ENCODE measurements at places on chromosomes 3 and 15.

DNA sequence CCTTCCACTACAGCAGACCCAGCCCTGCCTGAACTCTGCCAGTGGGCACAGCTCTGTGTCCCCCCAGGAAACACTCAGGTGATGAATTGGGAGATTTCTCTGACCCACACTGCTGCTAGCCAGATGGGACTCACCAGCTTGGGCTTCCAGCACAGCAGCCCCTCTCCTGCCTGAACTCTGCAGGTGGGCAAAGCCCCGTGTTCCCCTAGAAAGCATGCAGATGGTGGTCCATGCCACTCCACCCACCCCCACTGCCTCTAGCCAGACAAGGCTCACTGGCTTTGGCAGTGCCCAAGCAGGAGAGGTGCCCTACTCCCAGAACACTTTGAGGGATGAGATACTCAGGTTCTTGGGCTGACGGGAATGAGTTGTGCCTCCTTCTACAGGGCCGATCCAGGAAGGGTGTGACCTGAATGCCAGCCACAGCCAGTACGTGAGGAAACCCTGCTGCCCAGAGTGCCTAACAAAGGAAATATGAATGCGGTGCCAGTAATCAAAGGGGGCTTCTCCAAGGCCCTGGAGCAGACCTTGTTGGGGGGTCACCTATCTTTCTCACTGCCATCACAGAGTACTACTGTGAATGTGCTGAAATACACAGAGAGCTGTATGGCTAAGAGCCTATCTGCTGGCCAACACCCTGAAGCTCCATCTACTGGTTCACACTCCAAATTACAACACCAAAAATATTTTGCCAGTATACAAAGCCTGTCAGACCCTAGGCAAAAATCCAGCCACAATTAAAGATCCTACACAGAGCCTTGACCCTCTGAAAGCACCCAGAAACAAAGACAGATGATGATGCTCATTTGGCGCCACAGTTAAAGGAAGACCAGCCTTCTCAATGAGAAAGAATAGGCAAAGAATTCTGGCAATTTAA is 61.9 kb downstream of the BTLA start:
- no peak for DNase-seq

GRCh38 chr3:15861163-15861562 is 63.4 kb upstream of the ANKRD28 start:
- no peak for DNase-seq

GRCh38 chr3:86245360-86245759 is 745.6 kb downstream of the VGLL3 start:
- DNase-seq: no peak

GRCh38 chr15:61411902-61412510 is 182.9 kb upstream of the RORA start:
- no peak for DNase-seq

DNA sequence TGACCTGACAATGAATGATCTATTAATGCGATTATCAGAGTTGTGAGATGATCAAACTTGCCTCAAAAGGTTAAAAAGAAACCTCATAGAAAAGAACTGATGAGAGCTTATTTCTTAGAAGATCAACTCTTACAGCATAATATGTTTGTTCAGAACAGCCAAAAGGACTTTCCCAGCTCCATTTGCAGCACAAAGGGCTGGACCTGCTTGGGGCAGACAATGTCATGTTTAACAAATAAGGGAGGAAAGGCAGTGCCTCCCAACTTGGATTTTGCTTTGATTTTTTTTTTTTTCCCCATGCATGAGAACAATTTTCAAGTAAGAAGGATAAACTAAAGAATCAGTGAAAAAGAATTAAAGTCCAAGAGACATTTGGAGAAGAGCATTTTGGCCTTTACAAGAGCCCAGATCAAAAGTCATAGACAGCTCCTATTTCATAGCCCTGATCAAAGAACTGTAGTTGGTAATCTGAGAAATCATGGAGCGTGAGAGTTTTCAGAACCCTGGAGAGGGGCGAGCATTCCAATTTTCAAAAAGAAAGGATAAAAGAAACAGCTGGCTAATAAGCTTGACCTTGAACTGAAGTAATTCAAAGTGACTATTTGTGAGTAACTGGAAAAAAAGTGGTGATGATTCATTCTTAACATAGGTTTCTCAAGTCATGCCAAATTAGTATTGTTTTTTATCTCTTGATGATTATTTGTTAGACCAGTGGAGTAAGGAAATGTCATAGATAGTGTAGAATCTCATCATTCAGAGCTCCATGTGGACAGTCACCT is 136.0 kb upstream of the CFAP20DC start:
- no peak for DNase-seq

DNA sequence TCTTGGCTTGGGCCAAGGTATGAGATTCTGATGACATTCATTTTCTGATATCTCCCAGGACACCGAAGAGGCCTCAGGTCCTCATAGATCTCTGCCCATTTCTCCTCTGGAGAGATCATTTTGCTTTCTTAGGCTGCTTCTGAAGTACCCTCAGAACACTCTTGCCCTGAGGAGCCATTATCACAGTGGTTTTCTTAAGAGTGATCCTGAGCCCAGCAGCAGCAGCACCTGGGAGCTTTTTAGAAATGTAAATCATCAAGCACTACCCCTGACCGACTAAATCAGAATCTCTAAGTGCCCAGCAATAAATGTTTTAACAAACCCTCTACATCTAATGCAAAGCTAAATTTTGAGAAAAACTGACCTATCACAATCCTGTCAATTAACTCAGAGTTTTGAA is 40.6 kb upstream of the SLC9A9 start:
- DNase-seq: no peak

- peak; percentile 38 for DNase-seq
Observed at GRCh38 chr15:40282147-40282868, 556 bp downstream of the ANKRD63 start.

DNA sequence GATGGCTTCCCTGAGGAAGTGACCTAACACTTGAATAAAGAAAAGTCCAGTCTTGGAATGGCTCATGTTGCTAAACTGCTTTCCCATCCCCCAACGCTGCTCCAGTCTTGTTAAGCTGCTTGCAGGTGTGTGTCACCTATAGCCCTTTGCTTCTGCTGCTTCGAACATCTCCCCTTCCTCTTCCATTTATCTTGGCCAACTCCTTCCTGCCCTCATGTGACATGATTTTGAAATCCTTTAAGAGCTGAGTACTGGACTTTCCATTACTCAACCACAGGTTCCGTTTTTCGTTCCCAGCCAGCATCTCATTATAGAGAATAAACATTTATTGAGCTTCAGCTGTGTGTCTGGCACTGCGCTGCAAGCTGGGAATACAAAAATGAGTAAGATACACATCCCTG is 1.7 kb downstream of the ATG7 start:
- DNase-seq: no peak

DNA sequence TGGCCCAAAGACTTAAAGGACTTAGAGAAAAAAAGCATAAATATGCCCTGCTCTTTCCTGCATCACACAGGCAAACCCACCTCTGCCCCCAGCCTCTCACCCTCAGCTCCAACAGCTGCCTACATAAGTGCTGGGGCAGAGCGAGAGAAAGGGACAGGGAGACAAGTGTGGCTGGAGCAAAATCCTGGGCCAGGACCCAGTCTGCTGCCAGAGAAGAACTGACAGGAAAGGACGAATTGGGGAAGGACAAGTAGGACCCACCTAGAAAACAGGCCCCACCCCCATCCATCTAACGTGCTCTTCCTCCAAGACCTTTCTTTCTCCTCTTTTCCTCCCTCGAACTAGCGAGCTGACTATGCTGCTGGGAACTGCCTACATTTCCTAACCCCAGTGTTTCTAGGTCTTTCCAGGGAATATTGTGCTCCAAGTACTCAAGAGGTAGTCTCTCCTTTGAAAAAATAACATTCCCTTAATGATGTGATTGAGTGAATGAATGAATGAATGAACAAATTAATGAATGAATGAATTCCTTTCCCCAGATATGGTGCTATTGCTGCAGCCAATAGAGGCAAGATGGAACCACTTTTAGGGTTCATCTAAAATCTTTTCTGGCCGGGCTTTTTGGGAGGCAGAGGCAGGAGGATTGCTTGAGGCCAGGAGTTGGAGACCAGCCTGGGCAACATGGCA is 18.4 kb downstream of the IGDCC4 start:
- no peak for DNase-seq

- no peak for DNase-seq
Observed at GRCh38 chr15:39228889-39229288, 352.0 kb upstream of the THBS1 start.

DNA sequence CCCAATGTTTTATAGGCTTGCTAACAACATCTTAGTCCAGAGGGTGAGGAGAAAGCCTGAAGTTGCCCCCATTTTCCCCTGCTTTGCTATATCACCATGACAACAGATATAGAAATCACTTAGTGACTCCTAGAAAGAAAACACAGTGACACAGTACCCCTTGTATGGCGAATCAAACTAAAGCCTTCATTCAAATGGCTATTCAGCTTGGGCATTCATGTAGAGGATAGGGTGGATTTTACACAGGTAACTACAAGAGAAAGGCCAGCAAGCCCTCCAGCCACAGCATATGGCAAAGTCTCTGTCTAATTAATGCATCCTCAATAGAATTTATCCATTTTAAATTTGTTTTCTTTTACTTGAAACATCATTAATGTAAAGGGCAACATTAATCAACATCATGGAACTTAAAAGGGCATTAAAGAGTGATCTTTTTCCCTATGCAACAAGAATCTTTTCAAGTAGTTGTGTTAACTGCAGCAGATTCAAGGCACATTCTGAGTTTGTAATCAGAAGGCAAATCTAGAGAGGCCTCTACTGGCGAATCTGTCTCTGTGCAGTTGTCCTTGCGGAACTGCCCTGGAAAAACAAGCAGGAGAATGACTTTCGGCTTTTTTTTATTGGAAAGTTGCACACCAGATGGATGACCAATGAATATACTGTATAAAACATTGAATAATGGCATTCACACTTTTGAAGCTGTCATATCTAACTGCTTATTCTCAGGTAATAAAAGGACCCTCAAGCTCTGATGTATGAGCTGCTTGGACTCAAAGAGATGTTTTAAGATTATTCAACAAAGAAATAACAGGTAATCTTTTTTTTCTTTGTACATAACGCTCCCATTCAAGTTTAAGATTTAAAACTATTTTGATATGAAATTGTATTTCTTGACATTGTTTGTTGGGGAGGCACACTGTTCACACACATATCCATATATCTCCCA is 621.7 kb upstream of the AGTR1 start:
- no peak for DNase-seq

DNA sequence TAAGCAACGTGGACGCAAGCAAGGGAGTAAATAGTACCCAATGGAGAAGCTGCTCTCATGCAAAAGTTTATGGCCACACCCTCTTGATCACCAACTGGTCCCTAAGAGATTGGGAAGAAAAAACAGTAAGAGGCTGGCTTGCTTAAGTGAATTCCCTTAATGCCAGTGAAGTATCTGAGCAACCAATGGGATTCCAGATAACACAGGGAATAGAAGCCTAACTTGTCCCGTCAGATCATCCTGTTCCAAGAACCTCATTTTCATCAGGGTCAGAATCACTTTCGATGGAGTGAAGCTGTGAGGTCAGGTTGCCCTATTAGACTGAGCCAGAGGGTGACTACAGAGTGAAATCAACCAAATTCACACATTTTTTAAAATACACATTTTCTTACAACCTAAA is 104.3 kb downstream of the CD47 start:
- no peak for DNase-seq

DNA sequence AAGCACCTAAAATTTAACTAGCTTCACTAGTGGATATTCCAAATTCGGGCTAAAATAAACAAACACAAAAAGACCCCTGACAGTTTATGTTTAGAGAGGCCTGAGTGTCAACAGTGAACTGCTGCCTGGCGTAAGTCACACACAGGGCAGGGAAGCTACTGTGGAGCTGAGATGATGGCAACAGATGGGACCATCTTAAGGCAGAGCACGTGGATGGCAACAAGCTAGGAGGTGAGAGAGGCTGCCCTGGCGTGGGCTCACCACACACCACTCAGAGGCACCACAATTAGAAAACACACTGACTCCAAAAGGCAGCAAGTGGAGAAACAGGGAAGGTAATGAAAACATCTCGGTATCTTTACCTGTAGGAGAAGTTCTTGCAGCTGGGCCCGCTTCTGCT is 93.3 kb downstream of the ATP1B3 start:
- DNase-seq: no peak

GRCh38 chr15:86077070-86077469 is 2.6 kb upstream of the AGBL1 start:
- DNase-seq: no peak

- DNase-seq: no peak
Observed at GRCh38 chr15:74167891-74168331, 5.6 kb upstream of the ISLR start.

DNA sequence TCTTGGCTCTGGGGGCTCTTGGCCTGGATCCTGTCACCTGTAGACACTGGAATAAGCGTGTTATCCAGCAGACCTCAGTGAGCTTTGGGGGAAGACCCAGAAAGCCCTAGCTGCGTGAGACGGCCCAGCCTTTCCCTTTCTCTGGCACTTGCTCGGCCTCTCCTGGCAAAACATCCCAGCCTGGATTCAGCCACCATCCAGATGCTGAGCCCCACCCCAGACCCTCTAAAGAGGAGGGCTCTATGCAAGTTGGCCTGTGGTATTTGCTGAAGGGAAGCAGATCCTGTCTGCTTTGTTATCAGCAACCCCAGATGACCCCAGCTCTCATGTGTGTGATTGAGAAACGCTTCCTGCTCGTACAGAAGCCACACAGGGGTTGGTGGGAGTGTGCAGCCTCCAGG is 267.2 kb downstream of the FAM43A start:
- no peak for DNase-seq

DNA sequence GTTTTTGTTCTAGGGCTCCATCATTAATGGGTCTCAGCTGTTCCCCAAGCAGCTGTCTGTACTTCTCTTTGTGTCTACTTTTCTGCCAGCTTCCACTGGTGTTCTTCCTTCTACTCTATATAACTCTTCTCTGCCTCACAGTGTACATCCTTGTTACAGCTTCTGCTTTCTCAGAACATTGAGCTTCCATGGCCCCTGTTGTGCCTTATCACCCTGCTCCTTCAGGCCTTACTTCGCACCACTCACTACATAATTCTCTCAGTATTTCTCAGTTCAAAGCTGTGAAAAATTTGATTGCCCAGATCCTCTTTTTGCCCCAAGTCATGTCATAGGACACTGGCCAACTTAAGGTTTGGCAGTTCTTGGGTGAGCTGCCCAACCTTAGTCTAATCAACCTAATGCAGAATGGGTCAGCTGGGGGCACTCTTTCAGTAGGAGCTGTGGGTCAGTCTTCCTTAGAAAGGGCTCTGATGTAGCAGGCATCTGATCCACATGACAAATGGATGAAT is 28.9 kb downstream of the CSTA start:
- no peak for DNase-seq

DNA sequence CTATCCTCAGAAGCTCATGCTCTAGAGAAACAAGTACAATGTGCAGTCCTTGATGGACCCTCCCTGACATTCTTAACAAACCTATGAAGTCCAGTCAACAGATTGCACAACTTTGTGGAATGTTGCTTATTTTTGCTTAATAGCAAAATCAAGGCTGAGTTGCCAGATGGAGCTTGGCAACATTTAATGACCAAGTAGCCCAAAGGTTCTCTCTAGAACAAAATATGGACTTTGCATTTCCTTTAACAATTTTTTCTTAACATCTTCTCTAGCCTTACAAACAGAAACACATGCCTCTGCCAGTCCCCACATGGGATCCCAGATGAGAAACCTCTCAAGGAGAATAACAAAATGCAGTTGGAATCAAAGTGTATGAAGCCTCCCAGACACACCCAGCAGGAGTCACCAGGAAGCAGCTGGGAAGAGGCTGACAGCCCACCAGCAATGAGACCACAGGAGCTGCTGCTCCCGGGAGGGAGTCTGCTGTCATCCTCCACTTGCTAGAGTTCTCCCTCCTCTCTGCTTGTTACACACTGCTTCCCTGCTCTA is 422.5 kb upstream of the CDIN1 start:
- no peak for DNase-seq

Data from activated T-helper 1 cell treated with Interleukin-2 at 50 U/mL for 16 hours (primary cell).